ENCODE measurements at places on chromosomes 4 and X.

GRCh38 chrX:70171624-70172023, 5.7 kb upstream of the DGAT2L6 start:
- DNase-seq, result no peak

- no peak for DNase-seq
Measured at GRCh38 chrX:139287155-139287924, 243.2 kb upstream of the F9 start.

DNA sequence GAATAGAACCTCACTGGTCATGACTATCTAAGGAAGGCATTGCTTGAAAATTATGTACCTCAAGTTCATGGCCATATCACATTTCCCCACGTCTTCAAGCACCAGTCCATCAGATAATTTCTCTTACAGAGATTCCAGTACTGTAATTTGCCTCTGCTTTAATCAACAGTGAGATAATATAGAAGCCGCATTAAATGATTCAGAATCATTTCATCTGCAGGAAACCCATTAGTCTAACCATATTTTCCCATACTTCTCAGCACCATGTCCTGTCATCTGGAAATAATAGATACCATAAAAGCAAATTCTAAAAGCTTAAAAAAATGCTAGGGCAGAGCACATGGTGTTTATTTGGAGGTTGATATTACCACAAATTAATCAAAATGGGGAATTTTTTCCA, 310.3 kb upstream of the SLIT2 start:
- DNase-seq, result no peak

DNA sequence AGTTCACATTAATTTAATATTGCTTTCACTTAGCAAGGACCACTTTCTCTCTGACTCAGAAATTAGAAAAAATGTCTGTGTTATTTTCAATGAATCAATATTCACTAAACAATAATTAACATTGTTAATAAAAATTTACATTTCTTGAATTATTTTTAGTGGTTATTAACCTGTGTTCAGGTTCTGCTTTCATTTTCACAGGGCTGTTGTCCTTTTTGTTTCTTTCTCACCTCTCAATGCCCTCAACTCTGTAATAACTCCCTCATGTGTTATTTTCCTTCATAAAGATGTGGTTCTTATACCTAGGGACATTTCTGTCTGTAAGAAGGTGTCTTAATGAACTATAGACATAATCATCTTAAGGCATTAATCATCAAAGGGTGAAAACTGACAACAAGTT, 43.1 kb upstream of the PRR27 start:
- no peak for DNase-seq

DNA sequence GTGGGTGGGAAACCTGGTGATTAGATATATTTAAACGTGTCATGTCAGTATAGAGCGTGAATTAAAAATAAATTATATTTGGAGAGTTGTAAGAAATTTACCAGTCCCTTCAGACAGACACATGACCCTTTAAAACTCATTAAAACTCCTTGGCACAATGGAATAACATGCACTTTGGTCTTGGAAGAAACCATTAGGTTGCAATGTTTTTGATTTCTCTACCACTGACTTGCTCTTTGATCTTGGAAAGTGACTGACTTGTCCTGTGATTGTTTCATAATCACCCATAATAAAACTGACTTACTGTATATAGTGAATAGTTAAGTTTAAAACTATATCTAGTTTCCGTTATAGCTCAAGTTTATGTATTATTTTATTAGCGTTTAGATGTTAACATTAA, 35.8 kb downstream of the FHL1 start:
- DNase-seq, result no peak

- DNase-seq, result peak; percentile 99
Measured at GRCh38 chr4:7828011-7828720, 111.5 kb downstream of the AFAP1 start.

- no peak for DNase-seq
Measured at GRCh38 chr4:172692701-172693100, 475.9 kb upstream of the GALNT7 start.

DNA sequence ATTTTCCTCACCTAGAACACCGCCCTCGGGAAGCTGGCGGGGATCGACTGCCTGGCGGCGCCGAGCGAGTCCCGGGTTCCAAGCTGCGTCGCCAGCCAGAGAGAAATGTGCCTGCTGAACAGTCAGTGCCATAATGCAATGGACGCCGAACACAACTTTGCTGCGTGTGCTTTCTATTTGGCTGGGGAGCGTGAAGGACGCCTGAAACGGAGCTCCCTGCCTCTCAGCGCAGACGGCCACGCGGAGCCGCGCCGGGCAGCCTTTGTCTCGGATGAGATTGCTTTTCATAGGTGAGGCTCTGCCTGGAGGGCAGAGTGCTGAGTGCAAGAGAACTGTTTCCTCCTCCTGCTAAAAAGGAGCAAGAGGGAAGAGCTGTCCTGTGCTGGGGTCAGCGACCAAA, 107.7 kb upstream of the BCOR start:
- no peak for DNase-seq

DNA sequence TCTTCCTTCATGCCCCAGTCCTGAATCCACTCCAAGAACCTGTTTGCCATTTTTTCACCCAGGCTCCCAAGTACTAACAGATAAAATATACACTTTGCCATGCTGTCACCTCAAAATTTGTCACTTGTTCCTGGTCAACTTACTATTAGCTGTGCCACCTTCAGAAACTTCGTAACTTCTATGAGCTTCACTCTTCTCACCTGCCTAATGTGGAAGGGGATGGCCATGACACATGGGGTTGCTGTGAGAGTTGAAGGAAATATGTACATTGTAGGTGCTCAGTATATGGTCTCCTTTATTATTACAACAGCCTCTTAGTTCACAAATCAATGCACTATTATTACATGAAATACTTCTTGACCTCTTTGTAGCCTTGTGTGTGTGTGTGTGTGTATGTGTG, 10.4 kb downstream of the TMSB4X start:
- DNase-seq, result no peak

- no peak for DNase-seq
Measured at GRCh38 chr4:164956766-164957643, 20.5 kb downstream of the TRIM61 start.

DNA sequence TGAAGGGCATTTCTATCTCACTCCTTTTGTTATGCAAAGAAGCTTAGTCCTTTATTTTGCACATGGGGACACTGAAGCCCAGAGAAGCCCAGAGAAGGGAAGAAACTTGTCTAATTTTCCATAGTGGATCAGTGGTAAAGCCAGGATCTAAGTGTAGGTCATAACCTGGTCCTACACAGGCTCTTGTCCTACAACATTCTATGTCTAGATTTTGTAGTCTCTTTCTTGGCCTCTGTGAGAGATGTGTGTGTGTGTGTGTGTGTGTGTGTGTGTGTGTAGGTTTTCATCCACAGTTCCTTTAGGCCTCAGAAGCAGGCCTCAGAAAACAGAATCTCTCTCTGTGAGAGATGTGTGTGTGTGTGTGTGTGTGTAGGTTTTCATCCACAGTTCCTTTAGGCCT, 38.3 kb downstream of the VSIG4 start:
- DNase-seq, result no peak

DNA sequence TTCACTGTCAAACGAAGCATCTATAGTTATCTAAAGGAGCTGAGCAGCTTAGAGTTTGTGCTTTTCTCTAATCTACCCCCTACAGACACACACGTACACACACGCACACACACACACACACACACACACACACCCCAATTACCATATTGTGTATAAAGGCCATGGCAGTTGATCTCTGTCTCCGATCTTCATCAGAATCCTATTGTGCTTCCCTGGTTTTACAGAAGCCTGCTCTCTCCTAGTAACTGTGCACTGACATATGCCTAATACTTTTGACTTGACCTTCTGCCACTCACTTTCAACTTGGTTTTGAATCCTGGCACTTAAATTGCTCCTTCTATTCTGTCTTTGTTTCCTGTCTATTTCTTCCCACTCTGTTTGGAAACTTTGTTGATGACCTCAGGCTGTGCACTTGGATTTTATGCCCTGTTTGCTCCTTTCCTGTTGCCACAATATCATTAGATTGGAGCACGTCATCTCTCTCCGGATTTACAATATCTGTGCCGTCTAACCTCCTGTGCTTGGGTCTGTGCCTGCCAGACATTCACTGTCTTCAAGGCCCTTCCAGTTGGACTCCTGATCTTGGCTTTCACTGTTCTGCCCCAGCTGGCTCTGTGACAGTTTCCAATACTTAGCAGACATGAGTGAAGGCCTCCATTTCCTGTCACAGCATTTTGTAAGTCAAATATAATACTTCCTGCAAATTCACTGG, 928.1 kb downstream of the FAT4 start:
- no peak for DNase-seq

- no peak for DNase-seq
Measured at GRCh38 chrX:20263474-20263873, 3.2 kb downstream of the RPS6KA3 start.

DNA sequence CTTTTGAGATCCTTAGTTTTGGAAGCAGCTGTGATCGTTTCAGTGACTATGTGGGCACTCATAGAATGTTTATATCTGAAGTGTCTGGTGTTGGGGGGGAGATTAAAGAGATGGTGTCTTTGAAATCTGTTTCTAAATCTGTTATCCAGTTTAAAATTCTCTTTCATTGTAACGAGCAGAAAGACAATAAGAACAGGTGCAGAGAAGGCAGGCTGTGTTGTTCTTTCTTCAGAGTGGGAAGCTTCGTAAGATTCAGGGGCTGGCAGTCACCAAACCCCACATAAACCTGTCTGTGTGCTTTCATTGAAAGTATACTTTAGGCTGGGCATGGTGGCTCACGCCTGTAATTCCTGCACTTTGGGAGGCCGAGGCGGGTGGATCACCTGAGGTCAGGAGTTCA, 16.3 kb upstream of the DHRSX start:
- no peak for DNase-seq

- DNase-seq, result no peak
Measured at GRCh38 chrX:17638731-17639130, 98.6 kb upstream of the SCML1 start.

- DNase-seq, result no peak
Measured at GRCh38 chr4:184171011-184171410, 46.7 kb downstream of the ENPP6 start.

GRCh38 chrX:120793098-120793497, 82.6 kb downstream of the CT47B1 start:
- DNase-seq, result no peak

DNA sequence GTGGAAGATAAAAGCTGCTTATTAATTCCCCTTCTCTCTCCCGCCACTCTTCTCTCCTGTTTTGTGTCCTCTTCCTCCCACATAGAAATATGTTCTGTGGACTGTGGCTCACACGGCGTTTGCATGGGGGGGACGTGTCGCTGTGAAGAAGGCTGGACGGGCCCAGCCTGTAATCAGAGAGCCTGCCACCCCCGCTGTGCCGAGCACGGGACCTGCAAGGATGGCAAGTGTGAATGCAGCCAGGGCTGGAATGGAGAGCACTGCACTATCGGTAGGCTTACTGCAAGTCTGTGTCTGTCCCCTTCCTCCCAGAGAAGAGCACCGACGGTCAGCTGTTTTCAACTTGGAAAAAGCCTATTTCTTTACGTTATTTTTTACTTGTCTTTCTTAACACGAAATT, 229.1 kb downstream of the DCTD start:
- DNase-seq, result no peak

- no peak for DNase-seq
Measured at GRCh38 chrX:49042581-49043219, 457 bp downstream of the TFE3 start.

DNA sequence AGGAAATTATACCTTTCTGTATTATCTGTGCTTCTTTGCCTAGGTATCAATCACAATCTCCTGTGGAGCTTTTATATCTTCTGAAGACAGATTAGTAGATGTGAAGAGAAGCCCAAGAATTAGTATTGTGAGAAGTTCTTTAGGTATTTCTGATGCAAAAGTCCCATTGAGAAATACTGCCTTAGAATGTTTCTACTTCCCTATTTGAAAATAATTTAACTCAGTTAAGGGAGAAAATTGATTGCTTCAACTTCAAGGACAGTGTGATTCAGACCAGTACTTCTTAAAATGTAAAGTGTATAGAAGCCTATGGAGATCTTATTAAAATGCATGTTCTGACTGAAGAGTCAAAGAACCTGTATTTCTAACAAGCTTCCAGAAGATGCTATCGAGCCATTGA, 9.0 kb downstream of the EIF1AX start:
- DNase-seq, result no peak

DNA sequence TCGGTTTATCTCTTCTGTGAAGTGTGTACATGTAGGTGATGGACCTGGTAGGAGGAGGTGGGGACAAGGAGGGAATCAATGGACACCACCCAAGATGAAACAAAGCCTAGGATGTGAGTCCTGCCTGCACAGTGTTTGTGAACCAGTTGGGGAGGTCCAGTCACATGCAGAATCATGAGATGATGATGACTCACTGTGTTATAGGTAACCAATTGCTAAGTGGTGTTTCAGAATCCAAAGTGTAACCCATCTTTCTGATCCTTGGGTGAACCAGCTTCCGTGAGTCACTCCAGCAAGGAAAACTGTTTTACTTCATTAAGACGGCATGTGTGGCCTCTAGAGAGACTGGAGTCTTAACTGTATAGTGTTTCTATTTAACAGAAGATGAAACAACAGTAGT, 57.9 kb upstream of the HPF1 start:
- no peak for DNase-seq

DNA sequence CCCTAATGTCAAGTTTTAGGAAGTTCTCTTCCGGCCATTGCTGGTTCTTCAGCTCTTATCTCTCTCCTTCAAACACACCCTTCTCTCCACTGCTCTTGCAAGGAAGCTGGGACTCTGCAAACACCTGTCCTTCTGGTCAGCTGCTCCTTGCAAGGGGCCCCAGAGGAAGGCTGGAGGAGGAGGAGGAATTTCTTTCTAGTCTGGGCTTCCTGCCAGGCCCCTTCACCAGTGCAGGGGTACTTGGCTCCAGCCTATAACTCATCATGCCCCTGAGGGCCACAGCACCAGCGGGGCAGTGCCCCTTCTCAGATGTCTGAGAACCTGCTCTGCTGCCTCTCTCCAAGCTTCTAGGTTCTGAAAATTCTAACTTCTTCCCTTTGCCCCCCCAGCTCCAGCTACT, 46.7 kb downstream of the REELD1 start:
- no peak for DNase-seq

DNA sequence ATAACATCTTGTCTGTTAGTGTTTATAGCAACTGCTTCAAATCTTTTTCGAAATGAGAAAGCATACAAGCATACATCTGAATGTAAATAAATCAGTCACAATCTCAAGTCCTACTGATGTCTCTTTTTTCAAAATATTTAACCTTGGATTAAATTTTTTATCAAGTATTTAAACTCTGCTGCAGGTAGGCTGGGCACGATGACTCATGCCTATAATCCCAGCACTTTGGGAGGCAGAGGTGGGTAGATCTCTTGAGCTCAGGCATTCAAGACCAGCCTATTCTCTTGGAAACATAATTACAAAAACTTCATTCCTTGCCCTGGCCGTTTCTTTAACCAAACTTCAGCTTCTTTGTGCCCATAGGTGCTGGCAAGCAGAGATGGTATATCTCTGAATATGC, 540.3 kb upstream of the GALNT7 start:
- DNase-seq, result no peak

- DNase-seq, result no peak
Measured at GRCh38 chr4:39893693-39894072, 84.0 kb downstream of the PDS5A start.

DNA sequence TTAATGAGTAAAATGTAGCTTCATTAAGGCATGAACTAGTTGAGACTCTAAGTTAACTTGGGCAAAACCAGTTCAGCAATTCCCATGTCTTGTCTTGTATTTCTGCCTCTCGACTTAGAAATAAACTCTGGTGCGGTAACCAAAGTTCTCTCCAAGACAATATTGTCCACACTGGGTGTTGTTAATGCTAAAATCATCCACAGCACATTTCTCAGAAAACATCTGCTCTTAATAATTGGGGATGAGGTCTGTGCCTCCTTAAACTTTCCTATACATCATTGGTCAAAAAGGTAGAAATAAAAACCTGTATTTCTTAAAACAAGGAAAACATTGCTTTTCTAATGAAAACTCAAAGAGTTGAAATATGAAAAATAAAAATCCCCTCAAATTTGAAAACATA, 32.9 kb upstream of the MID1 start:
- DNase-seq, result no peak

Data from astrocyte of the cerebellum (primary cell).